ENCODE measurements at places on chromosomes 5 and 9.

DNA sequence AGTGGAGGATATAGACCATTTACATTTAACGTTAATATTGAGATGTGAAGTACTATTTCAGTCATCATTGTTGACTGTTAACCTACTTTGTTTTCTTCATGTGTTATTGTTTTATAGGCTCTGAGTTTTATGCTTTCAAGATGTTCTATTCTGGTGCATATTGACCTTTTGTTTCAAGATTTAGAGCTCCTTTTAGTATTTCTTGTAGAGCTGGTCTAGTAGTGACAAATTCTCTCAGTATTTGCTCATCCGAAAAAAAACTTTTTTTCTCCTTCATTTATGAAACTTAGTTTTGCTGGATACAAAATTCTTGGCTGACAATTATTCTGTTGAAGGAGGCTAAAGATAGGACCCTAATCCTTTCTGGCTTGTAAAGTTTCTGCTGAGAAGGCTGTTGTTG, 91.3 kb downstream of the INVS start:
- DNase-seq = no peak

DNA sequence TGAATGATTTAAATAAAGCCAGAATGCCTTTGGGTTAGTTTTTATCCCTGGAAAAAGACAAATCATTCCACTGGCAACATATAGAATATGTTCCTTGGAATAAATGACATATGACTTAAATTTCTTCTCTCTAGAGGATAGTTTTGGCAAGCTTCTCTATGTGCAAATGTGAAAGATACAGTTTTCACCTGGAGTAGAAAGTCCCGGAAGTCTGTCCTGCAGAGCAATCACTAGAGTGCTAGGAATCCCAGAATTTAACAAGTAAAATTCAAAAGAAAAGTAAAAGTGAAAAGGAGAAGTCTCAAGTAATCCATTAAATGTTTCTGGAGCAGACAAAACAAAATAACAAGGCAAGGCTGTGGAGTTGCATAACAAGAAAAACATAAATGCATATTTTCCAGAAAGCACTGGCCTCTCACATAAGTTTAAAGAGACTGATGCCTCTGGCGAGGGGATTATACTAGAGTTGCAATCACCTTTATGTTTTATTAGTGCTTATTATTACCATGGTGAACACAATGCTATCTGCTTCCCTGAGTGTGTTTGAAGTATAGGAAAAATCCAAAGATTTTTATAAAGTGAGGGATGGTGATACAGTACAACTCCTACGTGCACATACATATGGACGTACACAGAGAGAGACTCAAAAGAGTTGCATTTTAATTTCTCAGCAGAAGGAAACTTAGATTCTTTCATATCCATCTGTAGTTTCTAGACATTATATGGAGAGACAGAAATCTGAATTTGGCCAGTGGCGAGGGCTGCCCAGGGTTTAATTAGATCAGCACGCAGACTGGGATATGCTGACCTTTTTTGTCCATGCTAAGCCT, 188.3 kb upstream of the ANKRD55 start:
- no peak for DNase-seq

DNA sequence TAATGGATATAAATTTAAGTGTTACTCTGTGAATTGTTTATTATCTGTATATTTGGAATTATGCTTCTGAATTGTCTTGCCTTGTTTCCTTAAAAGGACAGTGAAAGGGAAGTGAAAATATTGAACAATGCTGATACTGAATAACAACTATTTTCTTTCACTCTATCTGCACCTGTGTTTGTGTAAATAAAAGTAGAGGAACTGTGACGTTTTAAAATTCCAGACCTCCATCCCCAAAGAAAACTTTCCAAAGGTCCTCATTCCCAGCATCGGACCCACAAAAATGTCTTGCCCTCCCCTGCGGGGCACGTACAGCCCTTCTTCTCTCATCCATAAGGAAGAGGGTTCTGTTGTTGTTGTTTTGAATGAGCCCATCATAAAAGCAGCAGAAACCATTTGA, 100.0 kb downstream of the NLN start:
- DNase-seq = no peak

DNA sequence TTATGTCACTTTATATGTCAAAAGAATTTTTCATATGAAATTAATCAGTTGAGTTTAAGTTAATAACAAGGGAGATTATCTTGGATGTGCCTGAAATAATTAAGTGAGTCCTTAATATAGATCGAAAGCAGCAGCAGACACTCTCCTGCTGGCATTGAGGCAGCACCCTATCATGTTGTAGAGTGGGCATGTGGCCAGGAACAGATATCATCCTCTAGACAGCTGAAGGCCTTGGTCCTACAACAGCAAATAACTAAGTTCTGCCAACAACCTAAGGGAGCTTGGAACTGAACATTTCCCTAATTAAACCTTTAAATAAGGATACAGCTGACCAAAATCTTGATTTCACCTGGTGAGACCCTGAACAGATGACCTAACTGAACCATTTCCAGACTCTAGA, 25.8 kb upstream of the UGT3A1 start:
- no peak for DNase-seq

- DNase-seq = no peak
Observed at GRCh38 chr9:4237748-4238511, 61.9 kb downstream of the GLIS3 start.

GRCh38 chr5:135312255-135312935, 86.6 kb downstream of the MACROH2A1 start:
- DNase-seq = peak; percentile 33

DNA sequence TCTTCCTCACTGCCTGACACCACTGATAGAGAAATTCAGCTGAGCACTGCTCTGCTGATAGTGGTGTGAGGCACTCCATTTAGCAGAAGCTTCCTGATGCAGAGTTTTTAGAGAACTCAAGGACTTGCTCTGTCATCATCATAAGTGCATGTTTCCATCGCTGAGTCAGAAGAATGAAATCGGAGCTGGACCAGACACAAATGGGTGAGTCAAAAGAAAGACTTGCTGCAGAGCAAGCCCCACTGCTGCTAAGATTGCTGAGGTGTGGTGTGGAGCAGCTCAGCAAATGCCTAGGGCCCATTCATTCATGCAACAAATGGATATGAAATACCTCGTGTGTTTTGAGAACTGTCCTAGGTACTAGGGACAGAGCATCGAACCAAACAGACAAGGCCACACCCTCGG, 410.2 kb upstream of the SLC30A5 start:
- DNase-seq = no peak

GRCh38 chr9:84463272-84463671, 122.7 kb upstream of the SLC28A3 start:
- DNase-seq = no peak
